ENCODE measurements at places on chromosomes 1 and 21.

GRCh38 chr1:8625981-8626898, 191.2 kb downstream of the RERE start:
- DNase-seq: no peak

DNA sequence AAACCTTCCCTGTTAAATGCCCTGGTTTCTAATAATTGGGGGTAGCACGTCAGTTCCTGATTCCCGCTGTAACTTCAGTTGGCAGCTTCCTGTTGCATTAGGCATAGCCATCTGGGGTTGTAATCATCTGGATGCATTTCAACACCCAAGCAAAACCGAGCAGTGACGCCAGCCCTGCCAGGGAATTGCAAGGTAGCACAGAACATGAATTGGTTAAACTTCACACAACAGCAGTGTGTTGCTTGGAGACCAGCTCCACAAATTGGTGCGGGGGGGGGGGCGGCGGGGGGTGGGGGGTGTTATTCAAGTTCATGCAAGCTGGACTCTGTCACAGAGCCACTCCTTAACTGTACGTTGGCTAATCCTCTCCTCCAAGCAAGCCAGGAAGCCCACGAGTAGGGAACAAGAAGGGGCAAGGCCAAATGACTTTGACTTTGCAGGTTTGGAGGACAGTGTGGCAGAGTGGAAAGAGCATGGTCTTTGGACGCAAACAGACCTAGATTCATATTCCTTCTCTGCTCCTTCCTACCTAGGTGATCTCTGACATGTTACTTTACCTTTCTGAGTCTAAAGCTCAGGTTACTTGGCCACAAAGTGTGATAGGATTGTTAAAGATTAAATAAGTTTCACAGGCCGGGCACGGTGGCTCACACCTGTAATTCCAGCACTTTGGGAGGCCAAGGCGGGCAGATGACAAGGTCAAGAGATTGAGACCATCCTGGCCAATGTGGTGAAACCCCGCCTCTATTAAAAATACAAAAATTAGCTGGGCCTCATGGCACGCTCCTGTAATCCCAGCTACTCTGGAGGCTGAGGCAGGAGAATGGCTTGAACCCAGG, 4.7 kb downstream of the LAX1 start:
- DNase-seq: no peak

DNA sequence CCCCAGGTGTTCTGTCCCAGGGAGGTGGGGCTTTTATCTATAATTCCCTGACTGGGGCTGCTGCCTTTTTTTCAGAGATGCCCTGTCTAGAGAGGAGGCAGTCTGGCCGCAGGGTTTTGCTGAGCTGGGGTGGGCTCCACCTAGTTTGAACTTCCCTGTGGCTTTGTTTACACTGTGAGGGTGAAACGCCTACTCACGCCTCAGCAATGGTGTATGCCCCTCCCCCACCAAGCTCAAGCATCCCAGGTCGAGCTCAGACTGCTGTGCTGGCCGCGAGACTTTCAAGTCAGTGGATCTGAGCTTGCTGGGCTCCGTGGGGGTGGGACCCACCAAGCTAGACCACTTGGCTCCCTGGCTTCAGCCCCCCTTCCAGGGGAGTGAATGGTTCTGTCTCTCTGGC, 124.3 kb downstream of the CENPF start:
- no peak for DNase-seq

DNA sequence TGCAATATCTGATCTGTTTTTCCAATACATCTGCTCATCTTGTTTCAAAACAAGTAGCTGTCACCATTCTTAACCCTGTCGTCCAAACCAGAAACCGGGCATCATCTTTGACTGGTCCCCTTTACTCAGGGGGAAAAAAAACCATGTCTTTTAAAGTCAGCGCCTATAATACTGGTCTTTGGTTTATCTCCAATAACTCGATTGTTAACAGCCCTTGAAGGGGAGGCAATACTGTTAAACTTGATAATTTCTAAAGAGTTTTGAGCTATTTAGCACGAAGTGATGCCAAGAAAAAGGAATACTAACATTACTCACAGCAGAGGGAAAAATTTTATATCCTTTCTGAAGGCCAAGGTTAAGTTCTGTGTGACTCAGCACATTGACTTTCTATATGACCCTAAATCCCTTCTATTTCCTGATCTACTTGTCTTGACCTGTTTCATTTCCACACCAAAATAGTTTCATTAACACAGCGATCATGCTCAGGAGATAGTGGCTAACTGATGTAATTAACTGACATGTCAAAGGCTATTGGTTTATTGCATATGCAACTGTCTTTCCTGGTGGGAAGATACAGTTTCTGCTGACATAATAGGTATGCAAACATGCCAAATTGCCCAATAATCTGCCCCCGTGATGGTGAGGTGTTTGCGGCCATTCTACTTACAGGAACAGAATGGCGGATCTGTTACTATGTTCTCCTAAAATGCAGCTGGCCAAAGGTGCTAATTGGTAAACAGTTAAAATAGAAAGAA, 59.1 kb downstream of the NFIA start:
- no peak for DNase-seq

DNA sequence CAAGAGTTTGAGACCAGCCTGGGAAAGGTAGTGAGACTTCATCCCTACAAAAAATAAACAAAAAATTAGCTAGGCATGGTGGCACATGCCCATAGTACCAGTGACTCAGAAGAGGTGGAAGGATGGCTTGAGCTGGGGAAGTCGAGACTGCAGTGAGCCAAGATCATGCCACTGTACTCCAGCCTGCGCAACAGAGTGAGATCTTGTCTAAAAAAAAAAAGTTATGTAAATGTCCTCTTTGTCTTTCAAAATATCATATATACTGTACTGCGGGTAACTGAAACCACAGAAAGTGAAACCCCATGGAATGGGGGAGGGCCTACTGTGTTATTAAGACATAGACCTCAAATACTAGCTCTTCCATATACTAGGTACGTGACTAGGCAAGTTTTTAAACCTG, 20.8 kb downstream of the ACADM start:
- DNase-seq: no peak

DNA sequence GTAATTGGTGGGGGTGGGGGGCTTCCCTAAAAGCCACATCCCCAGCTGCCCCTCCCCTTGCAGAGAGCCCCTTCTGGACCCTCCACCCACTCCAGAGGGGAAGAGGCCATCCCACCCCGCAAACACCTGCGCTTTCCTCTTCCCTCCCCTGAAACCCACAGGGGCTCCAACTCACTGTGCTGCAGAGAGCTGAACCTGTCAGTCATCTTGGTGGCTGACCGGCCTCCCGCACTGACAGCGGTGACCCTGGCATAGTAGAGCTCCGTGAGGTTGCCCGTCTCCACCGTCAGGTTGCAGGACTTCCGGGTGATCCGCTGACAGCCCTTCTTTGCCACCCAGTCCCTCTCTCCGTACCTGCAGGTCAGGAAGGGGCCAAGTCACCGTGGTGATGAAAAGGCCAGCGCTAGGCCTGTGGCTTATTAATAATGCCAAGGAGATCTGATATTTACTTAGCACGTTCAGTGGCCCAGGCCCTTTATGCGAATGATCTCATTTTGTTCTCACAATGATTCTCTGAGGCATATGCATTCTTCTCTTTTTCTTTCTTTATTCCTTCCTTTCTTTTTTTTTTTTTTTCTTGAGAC, 5.9 kb downstream of the IL22RA1 start:
- no peak for DNase-seq

- DNase-seq: no peak
These were observed 367.4 kb upstream of the SNX7 start for GRCh38 chr1:98294127-98294526.

DNA sequence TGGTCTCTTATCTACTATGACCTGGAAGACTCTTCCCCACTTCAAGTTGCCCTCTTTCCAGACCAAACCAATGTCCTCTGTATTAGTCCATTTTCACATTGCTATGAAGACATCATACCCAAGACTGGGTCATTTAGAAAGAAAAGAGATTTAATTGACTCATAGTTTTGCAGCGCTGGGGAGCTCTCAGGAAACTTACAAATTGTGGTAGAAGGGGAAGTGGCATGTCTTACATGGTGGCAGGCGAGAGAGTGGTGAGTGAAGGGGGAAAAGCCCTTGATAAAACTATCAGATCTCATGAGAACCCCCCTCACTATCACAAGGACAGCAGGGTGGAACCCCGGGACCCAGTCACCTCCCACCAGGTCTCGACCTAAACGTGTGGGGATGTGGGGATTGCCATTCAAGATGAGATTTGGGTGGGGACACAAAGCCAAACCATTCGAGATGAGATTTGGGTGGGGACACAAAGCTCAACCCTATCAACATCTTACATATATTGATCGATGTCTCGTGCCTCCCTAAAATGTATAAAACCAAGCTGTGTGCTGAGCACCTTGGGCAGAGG, 14.2 kb upstream of the AGPAT3 start:
- no peak for DNase-seq
